Right kidney (tissue), 9 donors: ENCODE measurements at places on chromosomes 2 and 18.

- no peak for DNase-seq
Observed at GRCh38 chr2:202514732-202515131, 120.0 kb upstream of the FAM117B start.

DNA sequence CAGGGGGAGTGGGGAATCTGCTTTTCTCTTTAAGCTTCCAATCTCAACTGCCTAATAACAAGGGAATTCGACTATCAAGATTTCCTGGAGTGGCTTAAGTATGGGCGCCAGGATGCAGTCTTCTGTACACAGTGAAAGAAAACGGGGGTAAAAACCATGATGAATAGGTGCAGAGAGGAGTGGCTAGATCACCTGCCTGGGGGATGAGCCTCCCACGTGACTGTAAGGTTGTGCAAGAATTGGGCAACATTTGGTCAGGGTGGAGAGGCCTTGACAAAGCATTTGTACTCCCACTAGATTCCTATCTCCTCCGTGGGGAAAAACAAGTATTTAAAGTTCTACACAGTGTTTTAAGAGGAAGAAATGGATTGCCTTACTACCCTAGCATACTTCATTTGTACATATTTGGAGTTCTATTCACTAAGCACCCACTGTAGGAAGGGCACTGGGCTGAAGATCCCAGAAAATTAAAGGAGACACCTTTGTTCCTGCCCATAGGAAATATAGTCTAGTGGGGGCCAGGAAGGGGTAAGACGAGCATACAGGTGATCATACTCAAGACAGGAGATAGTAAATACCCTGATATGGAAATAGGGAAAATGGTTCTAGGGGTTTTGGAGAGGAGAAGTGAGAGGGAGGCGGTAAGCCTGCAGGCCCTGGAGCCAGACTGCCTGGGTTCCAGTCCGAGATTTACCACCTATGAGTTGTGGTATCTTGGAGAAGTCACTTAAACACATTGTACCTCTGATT, 29.2 kb downstream of the EPAS1 start:
- DNase-seq, result no peak

DNA sequence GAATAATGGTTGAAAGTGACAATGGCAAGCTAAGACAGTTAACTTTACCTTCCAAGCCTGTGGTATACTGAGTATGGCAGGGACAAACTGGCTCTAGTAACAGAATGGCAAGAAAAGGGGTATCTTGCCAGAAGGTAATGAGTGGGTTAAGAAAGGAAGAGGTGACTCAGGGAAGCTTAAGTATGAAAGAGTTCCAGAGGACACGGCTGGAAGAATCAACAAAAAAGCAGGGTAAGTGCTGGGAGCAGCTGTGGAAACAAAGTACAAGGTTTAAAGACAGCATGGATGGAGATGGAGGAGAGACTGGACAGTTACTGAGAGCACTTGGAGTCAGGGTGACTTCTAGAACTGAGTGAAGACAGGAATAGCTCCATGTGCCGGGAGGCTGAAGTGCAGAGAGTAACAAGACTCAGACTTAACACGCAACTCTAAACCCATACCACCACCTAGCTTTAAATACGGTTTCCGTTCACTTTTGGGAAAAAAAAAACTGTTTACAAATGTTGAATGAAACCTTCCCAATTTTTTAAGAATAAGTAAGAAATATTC, 69.0 kb downstream of the REV1 start:
- no peak for DNase-seq

DNA sequence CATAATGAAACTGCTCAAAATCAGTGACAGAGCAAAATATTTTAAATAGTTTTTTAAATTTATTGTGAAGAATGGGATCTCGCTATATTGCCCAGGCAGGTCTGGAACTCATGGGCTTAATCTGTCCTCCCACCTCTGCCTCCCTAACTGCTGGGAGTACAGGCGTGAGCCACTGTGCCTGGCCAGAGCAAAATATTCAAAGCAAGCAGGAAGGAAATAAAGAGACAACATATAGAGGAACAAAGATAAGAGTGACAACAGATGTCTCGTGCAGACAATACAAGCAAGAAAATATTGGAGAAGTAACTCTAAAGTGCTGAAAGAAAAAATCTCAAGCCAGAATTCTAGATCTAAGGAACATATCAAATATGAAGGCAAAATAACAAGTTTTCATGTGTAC, 5.0 kb upstream of the SCLY start:
- no peak for DNase-seq

DNA sequence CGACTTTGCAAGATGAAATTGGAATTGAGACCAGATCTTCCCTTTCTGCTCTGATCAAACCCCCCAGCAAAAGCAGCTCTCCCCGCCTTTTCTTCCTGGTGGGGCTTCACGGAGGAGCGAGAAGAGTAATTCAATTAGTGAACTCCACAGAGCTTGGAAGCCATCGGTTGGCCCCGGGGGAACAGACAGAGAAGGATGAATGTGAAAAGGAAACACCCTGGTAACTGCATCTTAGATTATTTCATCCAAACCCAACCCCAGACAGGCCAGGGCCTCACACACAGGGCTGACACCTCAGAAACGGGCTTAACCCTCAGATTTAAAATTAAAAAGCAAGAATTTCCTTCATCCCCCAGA, 18.3 kb downstream of the SMAD7 start:
- no peak for DNase-seq

DNA sequence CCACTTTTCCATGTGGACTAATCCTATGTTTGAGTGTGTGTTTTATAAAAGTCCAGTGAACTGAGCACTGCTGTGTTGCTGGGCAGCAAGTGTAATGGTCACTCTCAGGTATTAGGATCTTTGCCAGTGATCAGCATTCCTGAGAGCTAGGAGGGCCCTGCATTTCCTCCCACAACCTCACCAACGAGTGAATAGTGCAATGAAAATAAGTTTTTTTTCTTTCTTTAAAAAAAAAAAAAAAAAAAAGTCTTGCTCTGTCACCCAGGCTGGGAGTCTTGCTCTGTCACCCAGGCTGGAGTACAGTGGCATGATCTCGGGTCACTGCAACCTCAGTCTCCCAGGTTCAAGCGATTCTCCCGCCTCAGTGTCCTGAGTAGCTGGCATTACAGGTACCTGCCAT, 6.5 kb upstream of the OSBPL6 start:
- DNase-seq, result no peak

GRCh38 chr2:158539176-158540005, 82.6 kb downstream of the PKP4 start:
- peak; percentile 7 for DNase-seq

- DNase-seq, result no peak
Observed at GRCh38 chr18:1294229-1294628, 389.6 kb downstream of the ADCYAP1 start.

- DNase-seq, result no peak
Observed at GRCh38 chr2:188571543-188572303, 280.0 kb downstream of the GULP1 start.

DNA sequence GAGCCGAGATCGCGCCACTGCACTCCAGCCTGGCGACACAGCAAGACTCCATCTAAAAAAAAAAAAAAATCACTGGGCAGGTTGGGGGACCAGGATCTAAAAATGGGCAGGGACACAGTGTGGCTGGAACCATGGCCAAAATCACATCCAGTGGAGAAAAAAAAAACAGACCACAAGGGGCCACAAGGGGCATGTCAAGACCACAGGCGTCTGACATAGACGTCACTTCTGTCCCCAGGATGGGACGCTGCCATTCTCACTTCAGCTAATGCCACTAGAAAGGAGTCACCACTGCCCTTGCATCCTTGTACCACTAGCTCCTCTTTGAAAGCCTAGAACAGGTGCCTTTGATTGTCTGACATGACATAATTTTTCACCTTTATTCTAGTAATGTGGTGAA, 2.5 kb upstream of the POMC start:
- DNase-seq, result no peak

DNA sequence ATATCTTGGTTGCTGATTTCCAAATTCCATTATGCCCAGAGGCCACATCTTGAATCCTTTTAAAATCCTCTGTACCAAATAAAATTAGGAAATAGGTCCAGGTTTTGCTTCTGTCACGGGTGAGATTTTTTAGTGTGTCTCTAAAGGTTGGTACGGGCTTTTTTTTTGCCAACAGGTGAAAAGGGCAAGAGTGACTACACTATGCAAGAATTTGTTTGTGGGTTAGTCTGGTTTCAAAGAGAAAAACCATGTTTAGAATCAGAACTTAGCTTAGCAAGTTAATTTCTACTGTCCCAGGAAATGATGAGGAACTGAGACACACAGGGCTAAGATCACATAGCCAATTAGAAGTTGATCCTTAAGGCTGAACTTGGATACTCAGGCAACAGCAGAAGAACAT, 41.7 kb downstream of the POLR1A start:
- DNase-seq, result no peak

DNA sequence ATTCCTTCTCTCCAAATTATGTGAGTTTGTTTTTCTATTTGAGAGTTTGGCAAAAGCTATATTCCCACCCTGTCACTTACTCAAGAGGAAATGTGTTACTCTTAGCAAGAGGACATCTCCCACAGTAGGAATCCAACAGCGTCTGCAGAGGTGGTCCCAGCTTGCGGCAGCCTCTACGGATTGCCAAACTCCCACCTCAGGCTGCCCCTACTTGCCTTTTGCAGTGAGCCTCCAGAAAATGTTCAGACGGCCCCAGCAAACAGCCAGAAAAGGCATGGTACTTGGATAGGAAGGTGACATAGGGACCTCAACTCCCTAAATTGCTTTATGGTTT, 158.4 kb downstream of the SUCLG1 start:
- DNase-seq, result no peak

GRCh38 chr18:11497585-11497984, 111.8 kb upstream of the SLC35G4 start:
- DNase-seq, result no peak

DNA sequence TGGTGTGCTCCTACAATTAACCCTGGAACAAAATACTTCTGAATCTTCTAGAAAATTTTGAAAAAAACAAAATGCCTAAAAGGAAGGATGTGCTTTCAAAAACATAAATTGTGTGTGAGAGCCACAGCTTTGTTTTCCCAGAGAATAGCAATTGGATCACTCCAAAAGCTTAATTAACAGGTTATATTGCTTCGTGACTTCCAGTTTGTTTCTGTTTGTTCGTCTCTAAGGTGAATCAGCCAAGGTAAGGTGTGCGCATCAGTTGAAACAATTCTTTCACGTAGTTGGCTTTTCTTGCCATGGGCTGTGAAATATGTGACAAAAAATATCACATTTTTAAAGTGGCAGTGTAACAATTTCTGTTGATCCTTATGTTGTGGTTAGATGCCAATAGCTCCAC, 90.3 kb upstream of the BARD1 start:
- DNase-seq, result no peak

DNA sequence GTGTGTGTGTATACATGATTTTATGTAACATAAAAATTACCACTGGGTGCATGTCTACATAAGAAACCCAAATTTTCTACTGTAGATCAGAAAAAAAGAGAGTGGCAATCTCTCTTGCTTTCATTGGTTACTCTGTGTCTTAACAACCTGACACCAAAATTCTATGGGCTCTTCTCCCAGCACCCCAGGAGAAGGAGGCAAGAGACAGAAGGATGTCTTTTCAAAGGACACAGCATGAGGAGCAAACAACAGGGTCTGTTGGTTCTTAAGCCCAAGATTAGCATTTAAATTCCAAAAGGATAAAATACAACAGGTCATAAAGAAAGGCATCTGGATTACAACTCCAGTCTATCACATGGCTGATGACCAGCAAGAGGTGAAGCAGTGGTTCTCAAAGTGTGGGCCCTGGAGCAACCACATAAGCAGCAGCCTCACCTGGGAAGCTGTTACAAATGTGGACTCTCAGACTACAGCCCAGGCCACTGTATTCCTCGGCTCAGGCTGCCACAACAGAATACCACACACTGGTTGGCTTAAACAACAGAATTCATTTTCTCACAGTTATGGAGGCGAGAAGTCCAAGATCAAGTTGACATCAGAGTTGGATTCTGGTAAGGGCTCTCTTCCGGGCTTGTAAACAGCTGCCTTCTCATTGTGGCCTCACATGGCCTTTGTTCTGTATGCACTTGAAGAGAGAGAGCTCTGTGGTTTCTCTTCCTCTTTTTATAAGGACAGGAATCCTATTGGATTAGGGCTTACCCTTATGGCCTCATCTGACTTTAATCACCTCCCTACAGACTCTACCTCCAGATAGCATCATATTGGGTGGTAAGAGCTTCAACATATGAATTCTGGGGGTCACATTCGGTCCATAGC, 79.8 kb upstream of the RNF152 start:
- DNase-seq, result no peak

DNA sequence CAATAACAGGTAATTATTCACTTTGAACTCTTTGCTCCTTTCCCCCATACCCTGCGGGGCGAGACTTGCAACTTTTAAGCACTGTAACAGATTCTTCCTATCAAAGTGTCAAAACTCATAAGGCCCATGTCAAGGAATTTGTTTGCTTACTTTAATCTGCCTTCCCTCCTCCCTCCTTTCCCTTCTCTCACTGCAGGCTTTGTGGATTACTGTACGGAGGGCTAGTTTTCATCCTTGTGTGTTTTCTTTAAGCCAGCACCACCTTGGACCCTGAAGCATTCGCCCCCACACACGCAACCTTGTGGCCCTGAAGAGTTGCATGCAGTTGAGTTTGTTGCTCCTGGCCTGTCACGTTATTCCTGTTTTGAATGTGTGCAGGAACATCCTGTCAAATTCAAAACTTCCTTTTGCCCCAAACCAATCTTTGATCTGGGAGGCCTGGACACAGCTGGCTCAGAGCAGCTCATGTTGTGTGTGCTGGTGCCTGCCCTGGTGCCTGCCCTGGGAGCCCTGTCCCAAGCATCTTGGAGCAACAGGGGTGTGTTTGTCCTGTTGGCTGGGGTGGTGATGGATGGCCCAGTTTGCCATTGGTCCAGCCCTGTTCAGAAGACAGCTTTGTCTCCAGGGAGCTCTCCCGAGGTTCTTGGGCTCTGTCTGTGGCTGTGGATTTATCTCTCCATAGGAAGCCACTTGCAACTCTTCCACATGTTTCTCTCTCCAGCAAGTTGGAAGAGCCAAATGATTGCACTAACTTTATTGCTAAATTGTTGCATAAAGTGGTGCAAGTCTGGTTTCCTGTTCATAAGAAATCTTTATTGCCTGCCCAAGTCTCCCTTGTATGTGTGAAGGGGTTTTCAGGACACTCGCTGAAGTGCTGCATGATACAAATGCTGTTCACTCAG, 199.6 kb downstream of the VAPA start:
- DNase-seq, result peak; percentile 37

DNA sequence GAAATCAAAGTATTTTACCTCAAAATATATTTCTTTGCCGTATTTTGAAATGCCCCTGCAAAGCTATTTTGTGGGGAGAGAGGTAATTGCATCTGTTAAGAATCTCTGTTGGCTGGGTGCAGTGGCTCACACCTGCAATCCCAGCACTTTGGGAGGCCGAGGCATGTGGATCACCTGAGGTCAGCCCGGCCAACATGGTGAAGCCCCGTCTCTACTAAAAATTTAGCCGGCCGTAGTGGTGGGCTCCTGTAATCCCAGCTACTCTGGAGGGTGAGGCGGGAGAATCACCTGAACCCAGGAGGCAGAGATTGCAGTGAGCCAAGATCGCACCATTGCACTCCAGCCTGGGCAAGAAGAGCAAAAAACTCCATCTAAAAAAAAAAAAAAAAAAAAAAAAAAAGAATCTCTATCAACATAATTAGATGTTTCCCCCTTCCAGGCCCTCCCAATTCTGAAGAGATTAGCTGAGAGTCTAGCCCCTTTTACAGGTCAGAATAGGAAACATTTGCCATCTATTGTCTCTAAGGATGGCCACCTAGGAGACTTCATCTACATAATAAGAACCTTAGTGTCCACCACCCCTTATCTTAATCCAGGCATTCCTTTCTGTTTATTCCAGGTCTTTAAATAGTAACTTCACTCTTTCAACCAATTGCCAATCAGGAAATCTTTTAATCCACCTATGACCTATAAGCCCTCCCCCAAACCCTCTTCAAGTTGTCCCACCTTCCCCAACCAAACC, 3.5 kb upstream of the TRAPPC8 start:
- no peak for DNase-seq

- no peak for DNase-seq
Observed at GRCh38 chr2:187138265-187138664, 289.3 kb upstream of the ZSWIM2 start.
